Naive thymus-derived CD4-positive, alpha-beta T cell (primary cell): ENCODE measurements at places on chromosomes 6 and 20. TPM values are rescaled to one million over a fixed set of nuclear protein-coding genes. Genes with fewer than 3 reads are reported as not detected.

DNA sequence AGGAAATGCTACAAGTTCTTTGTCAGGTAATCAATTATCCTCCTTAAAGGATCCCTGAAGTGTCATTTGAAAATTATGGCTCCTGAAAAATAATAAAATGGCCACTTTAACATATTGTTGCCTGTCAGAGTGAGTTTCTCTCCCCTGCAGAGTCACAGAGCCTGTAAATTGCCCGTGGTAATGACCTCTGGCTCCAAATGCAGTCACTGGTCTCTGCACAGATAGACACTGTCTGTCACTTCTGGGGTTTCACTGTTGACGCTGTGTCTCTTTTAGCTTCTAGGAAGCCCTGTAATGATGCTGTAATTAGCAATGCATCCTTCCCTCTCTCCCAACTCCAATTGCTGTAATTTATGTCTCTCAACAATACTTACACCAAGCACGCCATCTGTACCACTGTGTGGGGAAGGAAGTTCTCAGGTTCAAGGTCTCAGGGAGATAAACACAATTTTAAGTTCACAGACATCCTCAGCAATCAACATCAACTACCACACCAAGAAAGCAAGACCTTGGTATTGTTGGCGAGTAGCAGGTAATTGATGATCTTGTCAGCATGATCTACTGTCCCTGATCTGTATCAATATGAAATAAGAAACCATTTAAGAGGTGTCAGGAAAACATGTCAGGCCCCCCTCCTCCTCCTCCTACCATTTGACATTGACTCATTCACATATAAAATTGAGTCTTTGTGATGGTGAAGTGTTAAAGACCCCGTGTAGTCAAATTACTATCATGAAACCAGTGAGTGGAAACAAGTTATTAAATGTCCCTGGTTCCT, 91.2 kb upstream of the SULF2 start:
- no peaks in the 10 kb centered on the region for H3K27me3 ChIP-seq
- no peaks in the 10 kb centered on the region for H3K4me1 ChIP-seq
- H3K27ac ChIP-seq, result no peak overlapping the region
- DNase-seq, result no peak
- H3K4me3 ChIP-seq, result no peak overlapping the region

DNA sequence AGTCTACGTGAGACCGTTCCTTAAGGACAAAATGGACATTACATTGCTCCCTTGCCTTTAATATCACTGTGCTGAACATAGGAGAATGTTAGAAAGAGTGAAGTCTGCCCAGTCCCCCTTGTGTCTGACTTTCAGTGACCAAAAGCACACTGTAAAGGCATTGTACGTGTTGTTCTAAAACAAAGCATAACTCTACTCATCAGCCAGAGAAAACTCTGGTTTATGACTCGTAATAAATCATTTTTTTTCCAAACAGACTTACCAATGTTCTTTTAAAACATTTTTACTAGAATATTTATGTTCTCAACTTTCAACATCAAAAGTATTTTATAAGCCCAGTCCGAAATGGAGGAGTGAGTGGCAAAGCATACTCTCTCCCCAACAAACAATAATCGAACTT, 262.5 kb downstream of the GJA1 start:
- H3K4me1 ChIP-seq, result no peaks in the 10 kb centered on the region
- no peak overlapping the region for H3K4me3 ChIP-seq
- no peak for DNase-seq
- H3K27ac ChIP-seq, result no peak overlapping the region

DNA sequence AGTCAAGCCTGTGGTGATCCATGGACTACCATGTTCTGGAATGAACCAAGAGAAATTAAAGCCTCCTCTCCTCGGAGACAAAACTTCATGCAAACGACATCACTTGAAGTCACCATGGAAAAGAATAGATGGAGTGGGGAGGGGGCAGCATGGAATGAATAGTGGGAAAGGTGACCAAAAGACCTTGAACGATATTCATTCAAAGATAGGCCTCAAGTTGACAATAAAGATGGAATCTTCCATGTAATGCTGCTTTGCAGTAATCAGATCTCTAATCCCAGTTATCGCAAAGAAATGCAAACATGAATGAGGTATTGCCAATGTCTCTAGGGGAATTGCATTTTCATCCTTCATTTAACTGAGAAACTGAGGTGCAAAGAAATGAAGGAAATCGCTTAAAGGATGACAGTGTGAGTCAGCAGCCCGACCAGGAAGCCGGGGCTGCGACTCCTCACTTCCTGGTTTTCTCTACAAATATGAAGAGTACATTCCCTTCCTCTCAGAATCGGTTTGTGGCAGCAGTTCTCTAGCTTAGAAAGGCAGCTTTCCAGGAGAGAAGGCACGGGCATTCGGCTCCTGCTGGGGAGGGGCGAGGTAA, 65.6 kb upstream of the RREB1 start:
- no peak for DNase-seq
- no peaks in the 10 kb centered on the region for H3K4me1 ChIP-seq
- no peaks in the 10 kb centered on the region for H3K36me3 ChIP-seq
- H3K27me3 ChIP-seq, result no peaks in the 10 kb centered on the region
- no peak overlapping the region for H3K27ac ChIP-seq

DNA sequence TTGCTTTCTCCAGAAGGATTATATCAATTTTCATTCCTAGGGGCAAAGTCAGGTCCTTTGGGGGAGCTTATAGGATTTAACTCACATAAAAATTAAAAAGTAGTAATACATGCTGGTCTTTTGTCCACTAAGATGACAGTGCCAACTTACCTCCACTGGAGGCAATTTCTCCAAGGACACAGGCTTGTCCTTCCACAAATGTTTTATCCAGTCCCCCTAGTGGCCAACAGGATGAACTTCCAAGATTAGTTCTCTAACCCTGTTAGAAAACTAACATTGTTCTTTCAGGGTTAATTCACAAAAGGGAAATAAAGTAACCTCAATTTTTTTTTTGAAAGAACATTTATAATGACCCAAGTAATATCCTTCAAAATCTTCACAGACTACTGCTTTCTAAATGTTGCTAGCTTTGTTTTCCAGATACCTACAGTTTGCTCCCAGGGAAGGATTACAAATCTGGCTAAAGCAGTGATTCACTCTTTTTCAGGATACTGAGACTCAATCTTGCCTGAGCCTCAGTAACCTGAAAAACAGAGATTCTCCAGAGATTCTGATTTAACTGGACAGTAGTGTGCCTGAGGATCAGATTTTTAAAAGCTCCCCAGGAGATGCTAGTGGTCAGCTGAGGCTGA, 31.7 kb upstream of the UBR2 start:
- no peak overlapping the region for H3K4me3 ChIP-seq
- no peaks in the 10 kb centered on the region for H3K36me3 ChIP-seq
- DNase-seq, result peak; percentile 44
- no peak overlapping the region for H3K27ac ChIP-seq
- H3K4me1 ChIP-seq, result no peaks in the 10 kb centered on the region
- no peaks in the 10 kb centered on the region for H3K27me3 ChIP-seq

DNA sequence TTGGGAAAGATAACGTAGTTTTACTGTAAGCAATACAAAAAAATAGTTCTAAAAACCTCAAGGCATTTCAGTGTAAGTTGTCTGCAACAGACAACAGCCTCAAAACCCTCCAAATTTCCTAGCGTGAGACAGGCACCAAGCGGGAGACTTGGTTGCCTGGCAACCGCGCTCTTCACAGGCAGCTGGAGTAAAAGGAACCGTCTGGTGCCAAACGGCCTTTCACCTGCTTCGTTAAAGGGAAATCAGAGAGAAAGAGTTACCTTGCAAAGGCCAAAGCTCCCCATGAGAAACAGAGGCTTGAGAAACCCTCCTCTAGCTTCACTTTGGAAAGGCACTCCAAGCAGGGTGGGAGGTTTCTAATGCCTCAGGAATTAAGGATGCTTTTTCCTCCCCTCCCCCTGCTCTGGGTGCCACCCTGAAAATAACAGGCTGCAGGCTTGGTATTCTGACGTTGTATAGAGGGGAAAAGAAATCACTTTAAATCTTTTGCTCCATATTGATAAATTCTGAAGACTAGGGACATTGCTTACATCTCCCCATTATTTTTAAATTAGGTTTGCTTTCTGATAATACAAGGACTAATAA, 129.7 kb upstream of the UFL1 start:
- H3K4me3 ChIP-seq, result no peak overlapping the region
- H3K27me3 ChIP-seq, result no peaks in the 10 kb centered on the region
- no peaks in the 10 kb centered on the region for H3K4me1 ChIP-seq
- no peak overlapping the region for H3K27ac ChIP-seq
- H3K36me3 ChIP-seq, result no peaks in the 10 kb centered on the region
- DNase-seq, result no peak

DNA sequence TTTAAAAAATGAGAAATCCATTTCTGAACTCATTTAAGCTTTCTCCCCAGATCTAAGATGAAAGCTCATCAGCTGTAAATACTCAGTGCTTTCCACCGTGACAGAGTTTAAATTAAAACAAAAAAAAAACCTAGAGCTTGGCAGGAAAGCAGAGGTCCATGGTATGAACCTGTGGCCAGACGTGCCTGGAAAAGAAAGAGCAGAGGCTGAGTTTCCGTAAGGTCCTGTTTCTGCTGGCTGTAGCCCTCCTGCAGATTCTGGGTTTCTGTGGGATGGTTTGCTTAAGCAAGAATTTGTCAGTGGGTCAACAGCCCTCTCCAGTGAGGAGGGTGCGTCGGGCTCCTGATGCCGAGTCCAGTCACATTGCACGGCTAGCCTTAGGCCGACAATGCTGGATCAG, 383.2 kb downstream of the SAMD5 start:
- no peaks in the 10 kb centered on the region for H3K36me3 ChIP-seq
- H3K4me3 ChIP-seq, result no peak overlapping the region
- H3K27ac ChIP-seq, result no peak overlapping the region
- DNase-seq, result no peak

- H3K36me3 ChIP-seq, result no peaks in the 10 kb centered on the region
- H3K4me1 ChIP-seq, result no peaks in the 10 kb centered on the region
- H3K27ac ChIP-seq, result no peak overlapping the region
- H3K4me3 ChIP-seq, result no peak overlapping the region
- no peaks in the 10 kb centered on the region for H3K27me3 ChIP-seq
- DNase-seq, result no peak
Measured at GRCh38 chr6:47195011-47195650, 114.6 kb downstream of the TNFRSF21 start.

- H3K27me3 ChIP-seq, result no peaks in the 10 kb centered on the region
- H3K36me3 ChIP-seq, result no peaks in the 10 kb centered on the region
- peak; percentile 11 for DNase-seq
Measured at GRCh38 chr20:47493175-47493962, 8.3 kb upstream of the NCOA3 start.

DNA sequence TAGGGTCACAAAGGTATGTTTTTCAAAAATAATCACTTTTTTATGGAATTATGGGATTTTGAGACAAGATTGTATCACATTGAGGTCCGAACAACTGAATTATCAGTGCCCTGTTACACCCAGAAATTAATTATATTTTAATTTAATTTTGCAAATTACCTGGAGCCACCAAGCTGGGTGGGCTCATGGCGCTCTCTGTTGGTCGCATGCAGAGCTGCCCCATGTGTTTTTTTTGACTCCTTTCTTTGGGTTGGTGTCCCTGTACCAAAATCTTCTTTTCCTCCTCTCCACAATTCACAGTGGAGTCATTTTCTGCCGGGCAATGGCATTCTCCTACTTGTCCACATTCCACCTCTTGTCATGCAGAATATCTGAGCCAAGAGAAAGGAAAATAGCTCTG, 38.9 kb upstream of the FRMD1 start:
- H3K27me3 ChIP-seq, result no peaks in the 10 kb centered on the region
- DNase-seq, result no peak
- no peak overlapping the region for H3K27ac ChIP-seq
- H3K4me3 ChIP-seq, result no peak overlapping the region
- no peaks in the 10 kb centered on the region for H3K36me3 ChIP-seq

DNA sequence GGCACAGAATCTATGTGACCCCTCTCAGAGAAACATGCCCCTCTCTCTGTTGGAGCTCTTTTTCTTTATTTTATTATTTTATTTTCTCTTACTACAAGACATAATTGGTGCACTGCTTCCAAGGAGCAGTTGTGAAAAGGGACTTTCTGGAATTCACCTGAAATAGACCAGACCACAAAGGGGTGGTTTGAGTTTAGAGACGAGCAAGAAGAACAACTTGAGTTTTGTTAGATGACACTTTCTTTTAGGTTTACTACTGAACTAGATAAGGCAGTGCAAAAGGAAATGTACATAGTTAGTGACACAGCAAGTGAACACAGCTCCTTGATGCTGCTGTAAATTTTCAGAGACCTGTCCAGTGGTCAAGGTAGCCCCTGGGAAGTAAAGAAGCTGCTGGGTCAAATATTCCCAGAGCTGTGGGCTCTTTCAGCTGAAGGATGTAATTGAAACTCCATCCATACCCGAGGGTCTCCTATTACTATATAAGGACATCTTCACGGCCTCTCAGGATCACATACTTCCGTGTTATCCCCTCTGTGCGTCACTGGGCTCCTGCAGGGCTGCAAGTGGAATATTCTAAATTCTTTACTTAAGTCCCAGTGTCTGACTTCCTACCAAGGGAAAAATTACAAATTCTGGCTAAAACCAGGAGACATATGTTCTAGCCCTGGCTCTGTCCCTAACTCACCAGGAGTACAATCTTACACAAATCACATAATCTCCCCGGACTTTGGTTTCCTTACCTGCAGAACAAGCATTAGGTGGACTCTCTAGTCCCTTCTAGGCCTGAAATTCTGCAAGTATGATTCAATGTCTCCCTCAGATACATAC, 69.1 kb upstream of the ADTRP start:
- no peaks in the 10 kb centered on the region for H3K27me3 ChIP-seq
- DNase-seq, result no peak
- no peak overlapping the region for H3K4me3 ChIP-seq
- H3K4me1 ChIP-seq, result no peaks in the 10 kb centered on the region
- H3K36me3 ChIP-seq, result no peaks in the 10 kb centered on the region

- H3K27me3 ChIP-seq, result no peaks in the 10 kb centered on the region
- H3K27ac ChIP-seq, result no peak overlapping the region
- no peak overlapping the region for H3K4me3 ChIP-seq
- H3K36me3 ChIP-seq, result no peaks in the 10 kb centered on the region
- no peaks in the 10 kb centered on the region for H3K4me1 ChIP-seq
- DNase-seq, result no peak
Measured at GRCh38 chr6:115798229-115798628, 262.5 kb downstream of the FRK start.

GRCh38 chr6:47603995-47604394, 94.4 kb upstream of the ADGRF4 start:
- H3K36me3 ChIP-seq, result peaks cover under 1% of the 10 kb centered on the region
- no peak for DNase-seq
- H3K27me3 ChIP-seq, result no peaks in the 10 kb centered on the region
- H3K4me1 ChIP-seq, result no peaks in the 10 kb centered on the region
- H3K4me3 ChIP-seq, result no peak overlapping the region

- peaks cover 5% of the 10 kb centered on the region for H3K4me1 ChIP-seq
- no peaks in the 10 kb centered on the region for H3K36me3 ChIP-seq
- H3K27ac ChIP-seq, result no peak overlapping the region
- no peaks in the 10 kb centered on the region for H3K27me3 ChIP-seq
- H3K4me3 ChIP-seq, result no peak overlapping the region
- no peak for DNase-seq
Measured at GRCh38 chr20:20597966-20598365, 114.5 kb downstream of the RALGAPA2 start.

- peaks cover 77% of the 10 kb centered on the region for H3K36me3 ChIP-seq
- no peak overlapping the region for H3K4me3 ChIP-seq
- no peak overlapping the region for H3K27ac ChIP-seq
- no peak for DNase-seq
- peaks cover 14% of the 10 kb centered on the region for H3K4me1 ChIP-seq
Measured at GRCh38 chr6:31966997-31967925, 4.7 kb downstream of the DXO start.

Gene ALDH8A1
- 2.8 and 3.6 TPM in 2 replicates for total RNA-seq

Gene CLDN20
- total RNA-seq, result not detected in 2 replicates

Gene BMP7
- not detected in 2 replicates for total RNA-seq

Gene SOX4
- total RNA-seq, result 5.2 TPM

Gene KCNK15
- not detected for total RNA-seq

Gene SNAI1
- 0.22 TPM for total RNA-seq

Gene ADGRB3
- not detected for total RNA-seq
